ENCODE measurements at places on chromosomes 7 and 10.

DNA sequence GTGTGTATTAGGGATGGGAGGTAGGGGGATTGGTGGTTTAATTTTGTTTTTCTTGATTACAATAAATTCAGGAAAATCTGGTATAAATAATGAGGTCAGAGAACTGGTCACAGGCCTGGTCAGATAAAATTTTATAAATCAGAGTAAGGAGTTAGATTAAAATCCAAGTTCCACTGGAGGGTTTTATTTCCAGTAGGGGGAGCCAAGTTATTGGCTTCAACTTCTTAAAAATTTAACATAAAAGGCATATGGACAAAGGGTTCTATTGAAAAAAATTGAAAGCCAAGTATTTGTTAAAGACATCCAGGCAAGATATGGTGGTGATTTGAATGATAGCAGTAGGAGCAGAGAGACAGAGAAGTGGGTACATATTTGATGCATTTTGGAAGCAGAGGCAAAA, 763.3 kb downstream of the SORCS1 start:
- DNase-seq, result no peak

- peak; percentile 8 for DNase-seq
Measured at GRCh38 chr7:72467237-72467636, 55.1 kb upstream of the CALN1 start.

GRCh38 chr7:130822642-130823041, 88.6 kb upstream of the KLF14 start:
- no peak for DNase-seq

- DNase-seq, result no peak
Measured at GRCh38 chr7:134727711-134728110, 51.7 kb upstream of the CALD1 start.

DNA sequence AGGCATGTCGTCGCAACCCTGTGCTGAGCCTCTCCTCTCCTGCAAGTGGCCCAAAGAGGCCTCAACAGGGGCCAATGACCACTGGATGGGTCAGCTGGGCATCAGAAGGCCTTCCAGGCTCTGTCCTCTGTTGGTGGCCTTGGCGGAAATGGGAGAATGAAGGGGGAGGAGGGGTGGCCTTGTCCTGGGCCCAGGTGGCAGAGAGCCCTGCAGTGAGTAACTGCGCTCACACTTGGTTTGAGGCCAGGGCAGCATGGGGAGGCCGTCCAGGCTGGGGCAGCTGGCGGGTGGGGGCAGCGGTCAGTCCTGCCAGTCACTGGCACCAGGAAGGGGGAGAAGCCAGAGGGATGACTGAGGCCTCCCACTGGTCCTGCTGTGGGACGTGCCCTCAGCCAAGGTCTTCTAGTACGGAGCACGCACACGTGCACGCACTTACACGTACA, 59.8 kb downstream of the LHPP start:
- DNase-seq, result no peak

GRCh38 chr10:8800426-8800825, 745.9 kb downstream of the GATA3 start:
- no peak for DNase-seq

All from NCI-H2029 (cell line).